Stimulated activated CD4-positive, alpha-beta T cell treated with anti-CD3 and anti-CD28 coated beads, Interleukin-1b, Interleukin-23, amount 100 ng/mL, for 4 hours (primary cell): ENCODE measurements at places on chromosomes 16 and 17.
A peak's percentile ranks its signal among the peaks of the same experiment; 100 is the strongest.

- no peak for DNase-seq
These were observed 22.4 kb upstream of the MNT start for GRCh38 chr17:2423271-2423670.

- DNase-seq, result no peak
These were observed 24.1 kb upstream of the DYNLL2 start for GRCh38 chr17:58059141-58059540.

DNA sequence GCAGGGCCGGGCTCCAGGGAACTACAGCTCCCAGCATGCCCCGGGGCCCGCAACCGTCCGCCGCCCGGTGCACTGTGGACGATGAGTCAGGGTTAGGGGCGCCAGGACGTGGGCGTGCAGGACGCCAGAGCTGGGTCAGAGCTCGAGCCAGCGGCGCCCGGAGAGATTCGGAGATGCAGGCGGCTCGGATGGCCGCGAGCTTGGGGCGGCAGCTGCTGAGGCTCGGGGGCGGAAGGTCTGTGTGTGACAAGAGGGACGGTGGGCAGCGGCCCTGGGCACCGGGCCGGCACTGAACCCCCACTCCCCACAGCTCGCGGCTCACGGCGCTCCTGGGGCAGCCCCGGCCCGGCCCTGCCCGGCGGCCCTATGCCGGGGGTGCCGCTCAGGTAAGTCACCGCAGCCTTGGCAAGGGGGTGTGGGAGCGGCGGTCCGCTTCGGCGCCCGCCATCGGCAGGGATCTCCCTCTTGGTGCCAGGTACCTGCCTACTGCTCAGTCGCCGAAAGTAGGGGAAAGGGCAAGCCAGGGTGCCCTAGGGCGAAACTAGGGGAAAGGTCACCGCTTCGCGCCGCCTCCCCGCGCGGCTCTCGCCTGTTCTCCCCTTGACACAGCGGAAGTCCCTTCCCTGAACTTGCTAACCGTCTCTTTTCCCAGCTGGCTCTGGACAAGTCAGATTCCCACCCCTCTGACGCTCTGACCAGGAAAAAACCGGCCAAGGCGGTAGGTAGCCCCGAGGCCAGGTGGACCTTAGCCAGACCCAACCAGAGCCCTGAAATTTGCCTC is at the start of the genes ACADVL and DLG4:
Gene ACADVL (plus strand): TSS at position 127 of the 781 bp plus-strand sequence. CDS start 47 bp downstream, at position 174.
Gene DLG4 (minus strand): TSS at position 25 of the 781 bp plus-strand sequence.
- DNase-seq, result peak; percentile 76

- DNase-seq, result no peak
These were observed 108.8 kb upstream of the RPL38 start for GRCh38 chr17:74094651-74095050.

GRCh38 chr16:12315330-12316136 is 339.0 kb downstream of the SNX29 start:
- DNase-seq, result no peak

DNA sequence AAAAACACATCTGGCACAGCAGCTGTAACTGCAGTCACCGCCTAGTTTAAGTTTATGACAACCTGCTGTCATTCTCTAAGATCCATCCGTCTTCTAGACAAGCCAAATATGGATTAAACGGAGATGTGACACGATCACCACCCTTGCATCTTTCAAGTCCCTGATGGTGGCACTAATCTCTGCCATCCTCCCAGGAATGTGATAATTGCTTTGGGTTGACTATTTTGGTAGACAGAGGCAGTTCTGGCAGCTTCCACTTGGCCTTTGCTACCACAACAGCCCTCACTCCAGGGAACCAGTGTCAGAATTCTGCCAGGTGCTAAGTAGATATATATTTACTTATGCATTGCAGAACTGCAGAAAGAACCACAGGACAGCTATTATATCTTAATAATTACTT is 81.3 kb downstream of the ADCY9 start:
- DNase-seq, result no peak

GRCh38 chr17:35578929-35579432 is 610 bp upstream of the PEX12 start:
- no peak for DNase-seq

DNA sequence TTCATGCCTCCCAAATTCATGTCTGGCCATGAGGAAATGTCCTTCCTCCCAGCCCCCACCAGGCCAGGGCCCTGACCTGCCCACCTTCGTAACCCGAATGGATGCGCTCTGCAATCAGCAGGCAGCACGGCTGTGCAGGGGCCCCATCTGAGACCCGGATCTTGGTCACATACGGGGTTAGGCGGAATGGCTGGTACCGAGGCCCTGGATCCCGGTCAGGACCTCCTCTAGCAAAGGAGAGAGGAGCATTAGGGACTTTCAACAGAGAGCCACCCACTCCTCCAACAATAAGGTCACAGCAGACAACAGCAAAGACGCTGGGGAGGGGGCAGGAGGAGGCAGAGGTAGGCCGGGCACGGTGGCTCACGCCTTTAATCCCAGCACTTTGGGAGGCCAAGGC is 3.6 kb downstream of the PER1 start:
- no peak for DNase-seq

DNA sequence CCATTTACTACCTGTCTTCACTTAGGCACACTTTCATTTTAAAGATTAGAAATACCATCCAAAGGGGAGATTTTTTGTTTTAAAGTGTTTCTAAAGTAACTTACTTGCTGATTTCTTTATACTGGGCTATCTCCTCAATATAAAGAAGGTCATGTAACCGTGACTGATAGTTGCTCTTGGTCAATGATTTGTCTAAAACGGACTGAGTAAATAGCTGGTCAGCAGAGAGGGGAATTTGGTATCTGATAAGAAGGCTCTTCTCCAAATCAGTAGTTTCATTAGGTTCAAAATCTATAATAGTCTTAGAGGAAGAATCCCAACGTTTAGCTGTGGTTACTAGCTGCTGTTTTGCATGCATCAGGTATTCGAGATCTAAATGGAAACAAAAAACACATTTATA is 66.4 kb downstream of the HELZ start:
- DNase-seq, result no peak

GRCh38 chr16:10180042-10180770 is 2.0 kb downstream of the GRIN2A start:
- no peak for DNase-seq

DNA sequence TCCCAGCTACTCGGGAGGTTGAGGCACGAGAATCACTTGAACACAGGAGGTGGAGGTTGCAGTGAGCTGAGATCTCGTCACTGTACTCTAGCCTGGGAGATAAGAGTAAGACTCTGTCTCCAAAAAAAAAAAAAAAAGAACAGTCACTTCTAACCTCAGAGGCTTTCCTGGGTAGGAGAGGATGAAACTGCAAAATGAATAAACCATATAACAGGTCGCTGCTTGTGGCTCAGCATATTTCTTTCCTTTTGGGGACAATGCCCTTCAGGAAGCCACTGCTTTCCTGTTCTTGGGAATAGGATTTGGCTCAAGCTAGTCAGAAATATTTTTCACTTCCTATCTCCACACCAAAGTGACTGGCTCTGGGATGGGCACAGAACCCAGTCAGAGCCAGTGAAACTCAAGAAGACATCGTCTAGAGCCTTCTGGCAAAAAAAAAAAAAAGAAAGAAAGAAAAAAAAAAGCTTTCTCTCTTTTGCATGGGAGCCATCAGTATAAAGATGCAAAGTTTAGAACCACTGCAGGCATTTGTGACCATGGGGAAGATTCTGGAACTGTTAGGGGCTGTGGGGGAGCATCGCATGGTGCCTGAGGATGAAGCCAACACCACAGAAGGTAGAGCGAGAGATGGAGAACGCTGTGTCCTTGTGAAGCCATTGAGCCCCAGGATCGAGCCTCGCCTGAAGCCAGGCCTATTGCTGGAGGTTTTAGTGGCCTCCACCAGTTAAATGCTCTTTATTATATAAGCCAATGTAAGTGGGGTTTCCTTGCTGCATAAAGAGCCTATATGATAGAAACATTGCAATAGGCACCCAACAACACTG is 71.8 kb upstream of the MRTFB start:
- DNase-seq, result no peak

- DNase-seq, result no peak
These were observed 89.2 kb downstream of the AMFR start for GRCh38 chr16:56336071-56336688.

DNA sequence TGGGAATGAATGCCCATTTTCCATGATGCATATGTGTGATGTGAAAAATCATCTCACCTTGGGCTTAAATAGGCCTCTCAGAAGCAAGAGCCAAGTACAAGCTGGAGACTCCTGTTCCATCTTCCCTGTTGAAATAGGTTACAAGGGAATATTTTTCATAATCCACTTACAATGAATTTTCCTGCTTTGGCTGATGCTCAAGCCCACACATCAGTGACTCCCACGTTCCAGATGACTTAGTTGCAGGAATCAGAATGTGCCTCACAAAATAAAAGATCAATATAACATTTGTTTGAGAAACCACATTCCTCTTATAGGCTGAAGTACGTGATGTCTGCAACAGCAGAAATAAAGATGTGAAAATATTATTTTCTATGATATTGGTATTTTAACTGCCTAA is 24.1 kb downstream of the ANKFN1 start:
- no peak for DNase-seq

DNA sequence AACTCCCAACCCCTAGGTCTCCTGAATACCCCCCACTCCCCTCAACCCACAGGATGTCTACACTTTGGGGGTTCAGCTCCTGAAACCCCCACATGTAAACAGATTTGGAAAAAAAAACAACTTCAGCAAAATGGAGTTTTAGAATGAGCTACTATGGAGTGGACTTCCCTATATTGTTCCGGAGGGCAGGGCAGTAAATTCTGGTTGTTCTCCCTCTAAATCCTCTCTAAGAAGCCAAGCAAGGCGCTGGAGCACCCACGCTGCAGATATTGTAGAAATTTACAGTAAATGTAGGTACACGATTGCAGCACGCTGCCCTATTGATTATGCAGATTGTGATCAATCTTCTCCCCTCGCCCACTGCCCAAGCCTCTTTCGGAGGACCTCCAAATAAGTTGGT is 8.5 kb upstream of the ZFHX3 start:
- DNase-seq, result no peak

- no peak for DNase-seq
These were observed 12.8 kb downstream of the SLC6A2 start for GRCh38 chr16:55668340-55669281.

GRCh38 chr16:85851034-85851785 is 47.8 kb upstream of the IRF8 start:
- DNase-seq, result no peak

DNA sequence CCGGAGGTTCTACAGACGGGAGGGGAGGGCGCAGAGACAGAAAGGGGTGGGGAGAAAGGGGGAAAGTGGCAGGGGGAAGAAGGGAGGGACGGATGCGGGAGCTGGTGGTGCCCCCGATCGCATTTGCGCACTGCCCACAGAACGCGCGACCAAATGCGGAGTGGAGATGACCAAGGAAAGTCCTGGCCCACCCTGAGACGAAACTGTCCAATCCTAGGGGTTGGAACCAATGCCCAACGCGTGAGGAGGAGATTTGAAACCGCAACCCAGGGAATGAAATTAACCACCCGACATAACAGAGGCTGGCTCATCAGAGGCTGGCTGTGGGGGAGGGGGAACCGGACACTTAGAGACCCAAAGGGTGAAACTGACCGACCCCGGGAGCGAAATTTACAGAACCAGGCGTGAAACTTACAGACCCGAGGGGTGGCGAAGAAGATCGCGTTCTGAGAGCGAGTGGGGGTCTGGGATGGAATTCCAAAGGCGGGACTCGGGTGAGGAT is 1.4 kb downstream of the HES7 start:
- DNase-seq, result no peak

GRCh38 chr17:81484195-81484979 is 28.2 kb downstream of the ACTG1 start:
- DNase-seq, result peak; percentile 91

DNA sequence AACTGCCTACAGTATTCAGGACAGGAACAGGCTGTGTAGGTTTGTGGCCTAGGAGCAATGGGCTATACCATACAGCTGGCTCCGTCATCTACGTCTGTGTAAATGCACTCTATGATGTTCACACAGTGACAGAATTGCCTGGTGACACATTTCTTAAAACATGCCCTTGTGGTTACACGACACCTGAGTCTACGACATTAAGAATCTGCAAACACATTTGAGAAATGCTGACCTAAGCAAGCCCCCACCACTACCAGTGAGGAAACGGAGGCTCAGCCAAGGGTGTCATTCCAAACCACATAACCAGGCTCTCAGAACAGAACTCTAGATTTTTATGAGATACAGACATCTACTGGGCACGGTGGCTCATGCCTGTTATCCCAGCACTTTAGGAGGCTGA is 23.5 kb downstream of the USP36 start:
- peak; percentile 34 for DNase-seq

DNA sequence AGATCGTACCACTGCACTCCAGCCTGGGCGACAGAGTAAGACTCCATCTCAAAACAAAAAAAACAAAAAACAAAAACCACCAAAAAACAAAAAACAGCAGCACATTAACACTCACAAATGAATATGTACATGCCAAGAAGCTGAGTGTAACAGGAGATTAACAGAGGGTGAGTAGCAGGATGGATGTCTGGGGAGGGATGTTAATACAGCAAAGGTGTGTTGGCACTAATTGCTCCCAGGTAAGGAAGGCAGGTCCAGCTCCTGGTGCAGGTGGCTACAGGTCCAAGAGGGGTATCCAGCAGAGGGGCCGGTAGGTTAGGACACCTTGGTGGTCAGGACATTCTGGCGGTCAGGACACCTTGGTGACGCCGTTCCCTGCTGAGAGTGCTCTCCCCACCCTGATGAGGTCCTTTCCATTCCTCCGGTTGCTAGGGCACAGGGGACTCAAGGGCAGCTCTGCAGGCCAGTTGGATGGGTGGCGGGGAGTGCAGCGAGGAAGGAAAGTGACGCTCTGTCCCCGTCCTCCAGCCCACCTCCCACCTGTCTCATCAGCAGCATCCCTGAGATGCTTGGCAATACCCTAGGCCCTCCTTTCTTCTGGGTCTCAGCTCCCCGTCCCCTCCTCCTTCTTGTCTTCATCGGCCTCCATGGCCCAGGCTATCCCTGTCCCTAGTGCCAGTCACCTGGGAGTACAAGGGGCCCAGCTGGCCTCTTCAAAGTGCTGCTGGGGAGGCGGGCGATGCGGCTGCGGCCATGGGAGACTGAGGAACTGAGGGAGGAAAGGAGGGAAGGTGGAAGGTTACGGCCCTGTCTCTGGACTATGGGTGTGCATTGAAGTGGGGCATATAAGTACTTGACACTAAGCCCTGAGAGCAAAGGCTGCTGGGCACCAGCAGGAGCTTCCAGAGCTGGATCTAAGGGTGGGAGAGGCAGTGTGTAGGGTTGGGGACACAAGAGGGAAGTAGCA is 10.7 kb upstream of the GFAP start:
- no peak for DNase-seq

DNA sequence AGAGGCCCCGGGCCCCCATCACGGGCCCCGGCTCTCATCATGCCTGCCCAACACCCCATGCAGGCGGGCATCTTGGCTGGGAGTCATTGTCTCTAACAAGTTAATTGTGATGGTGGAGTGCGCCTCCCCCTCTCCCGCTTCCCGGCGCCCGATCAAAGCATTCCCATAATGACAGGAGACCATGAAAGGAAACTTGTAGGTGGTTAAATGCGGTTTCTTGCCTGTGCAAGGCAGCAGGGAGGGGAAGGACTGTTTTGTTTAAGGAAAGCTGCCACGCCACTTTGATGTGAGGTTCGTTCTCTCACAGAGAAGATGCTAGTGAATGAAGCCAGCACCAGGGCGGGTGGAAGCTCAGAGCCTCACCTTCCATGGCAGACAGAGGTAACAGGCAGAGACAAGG is 45.4 kb downstream of the C16orf78 start:
- no peak for DNase-seq
